ENCODE measurements at places on chromosomes 12 and 14. TPM values are rescaled to one million over a fixed set of nuclear protein-coding genes. Genes with fewer than 3 reads are reported as not detected.

Gene NR4A1
- polyA plus RNA-seq: 0.83 TPM

- DNase-seq: no peak
Measured at GRCh38 chr14:48129472-48129871, 454.1 kb upstream of the MDGA2 start.

Gene SYCP3
- 0.18 TPM for polyA plus RNA-seq

Gene GXYLT1
- polyA plus RNA-seq: 3.1 TPM

Gene SCN8A
- polyA plus RNA-seq: 0.06 TPM
